ENCODE measurements at places on chromosomes 16 and 17. TPM values are rescaled to one million over a fixed set of nuclear protein-coding genes. Genes with fewer than 3 reads are reported as not detected.

Gene CD79B
- 2.4 TPM for total RNA-seq

- no peaks in the 10 kb centered on the region for H3K27me3 ChIP-seq
- H3K4me1 ChIP-seq, result no peaks in the 10 kb centered on the region
- H3K27ac ChIP-seq, result no peak overlapping the region
Observed at GRCh38 chr16:60755907-60756306, 1280.3 kb downstream of the CDH8 start.

- no peak for DNase-seq
- no peak overlapping the region for H3K27ac ChIP-seq
- H3K4me3 ChIP-seq, result no peak overlapping the region
Observed at GRCh38 chr16:1026784-1027500, 45.4 kb downstream of the SOX8 start.

- DNase-seq, result no peak
- no peak overlapping the region for H3K27ac ChIP-seq
- no peaks in the 10 kb centered on the region for H3K4me1 ChIP-seq
Observed at GRCh38 chr16:85878875-85879274, 20.1 kb upstream of the IRF8 start.

Gene AANAT
- total RNA-seq, result not detected

DNA sequence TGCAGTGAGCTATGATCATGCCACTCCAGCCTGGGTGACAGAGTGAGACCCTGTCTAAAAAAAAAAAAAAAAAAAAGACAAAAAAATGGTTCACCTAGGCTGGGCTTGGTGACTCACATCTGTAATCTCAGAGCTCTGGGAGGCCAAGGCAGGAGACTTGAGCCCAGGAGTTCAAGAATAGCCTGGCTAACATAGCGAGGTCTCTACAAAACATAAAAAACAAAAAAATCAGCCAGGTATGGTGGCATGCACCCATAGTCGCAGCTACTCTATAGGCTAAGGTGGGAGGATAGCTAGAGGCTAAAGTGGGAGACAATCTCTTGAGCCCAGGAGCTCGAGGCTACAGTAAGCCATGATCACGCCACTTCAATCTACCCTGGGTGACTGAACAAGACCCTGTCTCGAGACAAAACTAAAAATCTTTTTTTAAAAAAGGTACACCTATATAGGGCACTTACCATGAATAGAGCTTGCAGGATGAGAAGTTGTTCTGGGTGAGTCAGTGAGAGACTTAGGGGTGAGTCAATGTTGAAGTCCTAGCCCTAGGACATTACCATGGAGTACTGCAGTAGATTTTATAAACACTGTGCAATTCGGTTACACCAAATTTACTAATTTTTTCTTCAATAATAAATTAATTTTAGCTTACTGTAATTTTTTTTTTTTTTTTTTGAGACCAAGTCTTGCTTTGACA lies 19.0 kb downstream of the USP32 start:
- H3K27ac ChIP-seq, result no peak overlapping the region
- DNase-seq, result no peak

DNA sequence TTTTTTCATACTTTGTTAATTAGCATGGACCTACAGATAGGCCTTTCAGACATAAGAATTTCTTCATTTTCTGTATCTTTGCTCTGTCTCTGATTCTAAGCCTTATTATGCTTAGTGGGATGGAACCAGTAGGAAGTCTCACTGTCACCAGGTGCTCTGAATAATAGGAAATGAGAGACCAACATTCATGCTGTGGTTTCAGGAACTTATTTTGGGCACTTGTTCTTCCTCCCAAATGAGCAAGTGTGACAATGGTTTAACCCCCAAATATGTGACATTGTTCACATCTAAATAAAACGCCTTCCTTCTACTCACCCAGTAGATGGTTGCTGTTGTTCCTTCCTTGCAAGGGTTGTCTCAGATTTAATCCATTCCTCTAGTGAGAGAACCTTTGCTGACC lies 100.2 kb downstream of the SYCE1L start:
- no peaks in the 10 kb centered on the region for H3K4me1 ChIP-seq
- no peak overlapping the region for H3K4me3 ChIP-seq
- no peak overlapping the region for H3K27ac ChIP-seq
- DNase-seq, result no peak

DNA sequence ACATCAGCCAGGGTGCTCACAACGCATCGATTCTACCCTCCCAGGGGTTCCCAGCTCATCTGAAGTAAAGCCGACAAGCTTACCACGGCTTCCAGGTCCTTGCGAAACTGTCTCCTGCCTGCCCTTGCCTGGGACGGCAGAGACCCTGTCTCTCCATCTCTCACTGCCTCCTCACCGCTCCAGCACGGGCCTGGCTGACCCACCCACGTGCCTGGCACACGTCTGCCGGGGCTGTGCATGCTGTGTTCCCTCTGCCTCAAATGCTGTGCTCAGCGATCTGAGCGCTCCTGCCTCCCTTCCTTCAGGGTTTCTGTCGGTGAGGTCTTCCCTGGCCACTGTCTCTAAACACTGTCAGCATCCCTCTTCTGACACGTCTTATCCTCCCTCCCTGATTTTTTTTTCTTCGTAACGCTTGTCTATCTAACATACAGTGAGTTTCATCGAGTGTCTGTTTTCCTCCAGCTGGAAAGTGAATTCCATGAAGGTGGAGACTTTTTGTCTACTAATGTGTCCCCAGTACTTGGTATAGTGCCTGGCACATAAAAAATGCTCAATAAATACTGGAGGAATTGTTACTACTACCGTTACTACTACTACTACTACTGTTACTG lies 208.4 kb downstream of the IRF8 start:
- no peaks in the 10 kb centered on the region for H3K36me3 ChIP-seq
- H3K4me1 ChIP-seq, result no peaks in the 10 kb centered on the region
- H3K27ac ChIP-seq, result no peak overlapping the region
- DNase-seq, result no peak
- no peak overlapping the region for H3K4me3 ChIP-seq

Data from heart right ventricle (tissue), 16 donors.